ENCODE measurements at places on chromosomes 1 and 21. TPM values are rescaled to one million over a fixed set of nuclear protein-coding genes. Genes with fewer than 3 reads are reported as not detected.

OVAAL gene
- total RNA-seq = not detected

CFAP74 gene
- total RNA-seq = not detected

HYI gene
- total RNA-seq = 37.6 TPM

RNU1-4 gene
- under 0.01 TPM for total RNA-seq

EFNA3 gene
- total RNA-seq = 150 TPM

KRTAP7-1 gene
- not detected for total RNA-seq

TMCO4 gene
- 20.3 TPM for total RNA-seq

KRTAP13-2 gene
- total RNA-seq = 3.2 TPM

SPRR4 gene
- 31.1 TPM for total RNA-seq

SHE gene
- total RNA-seq = 4.4 TPM

PLA2G2A gene
- 6.0 TPM for total RNA-seq

CAPN9 gene
- total RNA-seq = 0.11 TPM

PPFIA4 gene
- total RNA-seq = 3.7 TPM

ESPN gene
- total RNA-seq = 29.0 TPM

CDC73 gene
- 20.0 TPM for total RNA-seq

PADI3 gene
- not detected for total RNA-seq

RORC gene
- 33.6 TPM for total RNA-seq

SH2D5 gene
- 0.13 TPM for total RNA-seq

Measured in lower leg skin (tissue), 4 donors.